ENCODE measurements at places on chromosomes 11 and 22.

GRCh38 chr11:73784080-73784634, 3.5 kb upstream of the MRPL48 start:
- DNase-seq: peak; percentile 12

DNA sequence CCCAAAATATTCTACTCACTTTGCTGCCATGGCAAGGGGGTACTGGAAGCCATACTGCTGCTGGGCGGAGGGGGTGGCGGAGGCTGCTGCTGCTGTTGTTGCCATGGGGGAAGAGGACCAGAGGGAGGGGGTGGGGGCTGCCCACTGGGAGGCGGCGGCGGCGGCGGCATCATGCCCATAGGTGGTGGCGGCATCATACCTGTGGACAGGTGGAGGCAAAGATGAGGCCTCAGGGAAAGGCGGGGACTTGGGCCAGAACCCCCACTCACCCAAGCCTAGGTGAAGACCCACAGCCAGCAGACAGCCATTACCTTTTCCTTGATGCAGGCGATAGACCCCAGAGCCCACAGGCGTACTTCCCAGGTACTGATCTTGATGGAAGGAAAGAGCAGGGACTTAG, 7.1 kb upstream of the PYGM start:
- DNase-seq: no peak

DNA sequence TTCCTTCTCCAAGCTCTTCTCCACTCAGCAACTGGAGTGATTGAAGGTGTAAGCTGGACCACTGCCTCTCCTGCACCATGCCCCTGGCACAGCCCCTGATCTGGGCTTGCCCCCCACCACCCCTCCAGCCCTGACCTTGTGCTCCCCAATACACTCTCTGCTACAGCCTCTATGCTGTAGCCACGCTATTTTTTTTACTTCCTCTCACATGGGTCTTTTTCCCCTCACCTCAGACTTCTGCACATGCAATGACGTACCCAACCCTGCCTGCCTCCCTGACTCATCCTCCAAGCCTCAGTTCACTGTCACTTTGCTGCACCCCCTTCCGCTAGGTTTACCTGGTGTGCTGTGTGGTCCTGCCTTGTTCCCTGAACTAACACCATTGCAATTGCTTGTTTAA, 9.0 kb downstream of the CSNK2A3 start:
- no peak for DNase-seq

GRCh38 chr22:35576671-35577070, 36.0 kb downstream of the RASD2 start:
- DNase-seq: no peak

DNA sequence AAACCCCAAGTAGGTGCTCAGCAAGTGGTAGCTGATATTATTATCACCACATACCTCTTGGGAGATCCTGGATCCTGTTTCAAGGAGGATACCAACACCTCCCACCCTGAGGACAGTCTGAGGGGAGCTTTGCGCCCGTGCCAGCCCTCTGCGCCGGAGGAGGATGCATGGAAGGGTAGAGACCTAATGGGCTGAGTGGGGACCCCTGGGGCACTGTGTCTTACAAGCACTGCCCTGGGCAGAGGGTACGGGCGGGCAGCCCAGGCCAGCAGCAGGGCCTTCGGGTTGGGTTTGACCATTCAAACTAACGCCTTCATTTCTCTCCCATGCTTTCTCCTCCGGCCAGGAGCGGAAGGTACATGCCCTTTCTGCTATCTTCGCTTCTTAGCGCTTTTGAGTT, 26.3 kb downstream of the MYBPC3 start:
- no peak for DNase-seq

- peak; percentile 58 for DNase-seq
These were observed 404 bp downstream of the DCHS1 start for GRCh38 chr11:6655020-6655789.

GRCh38 chr11:122902951-122903350, 20.4 kb downstream of the JHY start:
- no peak for DNase-seq

GRCh38 chr11:70473873-70474690, 75.8 kb downstream of the CTTN start:
- DNase-seq: no peak

DNA sequence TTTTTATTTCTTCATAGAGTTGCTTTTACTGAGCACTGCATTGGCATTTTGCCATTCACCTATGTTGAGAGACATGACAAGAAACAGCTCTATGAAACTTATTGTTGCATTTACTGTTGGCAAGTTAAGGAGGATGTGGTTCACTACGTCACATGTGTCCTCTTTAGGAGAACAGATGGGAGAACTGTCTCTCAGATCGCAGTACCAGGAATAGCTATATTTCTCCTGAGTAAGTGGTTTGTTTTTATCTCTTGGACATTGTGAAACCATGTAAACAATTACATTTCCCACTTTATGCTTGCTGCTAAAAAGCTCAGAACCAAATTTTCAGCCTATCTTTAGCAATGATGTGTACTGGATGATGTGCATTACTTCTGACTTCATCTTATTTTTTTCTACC, 34.8 kb upstream of the PSMA1 start:
- DNase-seq: no peak

DNA sequence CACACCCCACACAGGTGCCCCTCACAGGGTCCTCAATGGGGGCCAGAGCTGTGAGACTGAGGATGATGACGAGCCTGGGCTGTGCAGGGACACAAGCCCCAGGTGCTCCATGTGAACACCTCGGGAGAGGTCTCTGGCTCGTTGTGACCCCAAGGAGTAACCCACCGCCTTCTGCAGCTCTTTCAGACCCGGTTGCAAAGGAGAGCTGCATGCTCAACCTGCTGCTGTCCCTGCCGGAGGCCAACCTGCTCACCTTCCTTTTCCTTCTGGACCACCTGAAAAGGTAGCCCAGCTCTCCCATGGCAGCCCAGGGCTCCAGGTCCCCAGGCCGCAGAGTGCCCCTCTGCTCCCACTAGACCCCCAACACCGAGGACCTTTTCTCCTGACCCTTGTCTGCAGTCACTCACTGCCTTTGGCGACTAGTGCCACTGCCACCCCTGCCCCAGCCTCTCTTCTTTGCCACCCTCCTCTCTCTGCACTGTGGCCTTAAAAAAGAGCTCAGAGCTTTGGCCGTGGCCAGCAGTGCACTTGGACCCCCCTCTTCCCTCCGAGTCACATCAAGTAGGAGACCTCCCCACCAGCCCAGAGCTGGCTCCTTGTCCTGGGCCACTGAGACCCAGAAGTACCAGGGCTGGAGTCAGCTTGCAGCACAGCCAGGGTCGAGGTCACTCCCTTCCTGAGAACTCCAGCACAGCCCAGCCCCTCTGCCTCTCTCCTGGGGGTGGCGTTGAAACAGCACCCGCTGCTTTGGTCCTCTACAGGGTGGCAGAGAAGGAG, 133.7 kb downstream of the BCR start:
- DNase-seq: no peak

DNA sequence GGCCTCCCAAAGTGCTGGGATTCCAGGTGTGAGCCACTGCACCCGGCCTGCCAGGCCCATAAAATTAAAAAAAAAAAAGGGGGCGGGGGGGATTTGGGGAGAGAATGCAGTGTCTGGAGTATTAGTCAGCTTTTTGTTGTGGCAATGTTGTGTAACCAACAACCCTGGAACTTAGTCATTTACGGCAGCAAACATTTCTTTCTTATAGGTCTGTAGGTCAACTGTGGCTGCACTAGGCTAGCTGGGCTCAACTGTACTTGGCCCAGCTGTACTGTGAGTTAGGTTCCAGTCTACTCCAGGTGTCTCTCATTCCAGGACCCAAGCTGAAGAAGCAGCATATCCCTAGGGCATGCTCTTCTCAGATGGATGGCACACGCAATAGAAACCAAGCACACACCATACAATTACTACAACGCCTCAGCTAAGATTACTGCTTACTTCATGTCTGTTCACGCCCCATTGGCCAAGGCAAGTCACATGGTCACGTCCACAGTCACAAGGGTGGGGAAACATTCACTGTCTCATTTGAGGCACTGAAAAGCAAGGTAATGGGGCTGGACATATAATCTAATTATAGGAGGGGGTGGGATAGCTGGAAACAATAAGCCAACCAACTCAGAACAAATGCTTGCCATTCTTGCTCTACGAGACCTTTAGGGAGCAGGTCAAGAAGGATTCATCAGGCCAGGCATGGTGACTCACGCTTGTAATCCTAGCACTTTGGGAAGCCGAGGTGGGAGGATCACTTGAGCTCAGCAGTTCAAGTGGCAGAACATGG, 10.4 kb upstream of the SPINDOC start:
- peak; percentile 76 for DNase-seq

DNA sequence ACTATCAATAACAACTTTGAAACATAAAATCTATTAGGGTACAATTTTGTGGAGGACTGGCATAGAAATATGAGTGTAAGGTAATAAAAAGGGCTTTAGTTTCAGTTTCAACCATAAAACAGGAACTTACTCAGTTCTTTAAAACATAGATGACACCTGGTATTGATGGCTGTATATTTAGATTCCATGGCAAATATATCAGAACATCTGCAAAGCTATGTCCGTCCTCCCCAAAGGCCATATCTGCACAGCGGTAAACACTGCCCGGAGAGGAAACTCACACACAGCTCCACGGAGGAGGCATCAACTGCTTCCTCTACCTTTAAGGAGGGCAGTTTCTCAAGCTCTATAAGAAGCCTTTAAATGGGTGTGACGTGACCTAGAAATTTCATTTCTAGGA, 993.3 kb downstream of the BRD1 start:
- no peak for DNase-seq

- DNase-seq: peak; percentile 88
These were observed 7.0 kb downstream of the MMP3 start for GRCh38 chr11:102836290-102836875.

GRCh38 chr11:17221968-17222367, 14.2 kb upstream of the PIK3C2A start:
- peak; percentile 71 for DNase-seq

DNA sequence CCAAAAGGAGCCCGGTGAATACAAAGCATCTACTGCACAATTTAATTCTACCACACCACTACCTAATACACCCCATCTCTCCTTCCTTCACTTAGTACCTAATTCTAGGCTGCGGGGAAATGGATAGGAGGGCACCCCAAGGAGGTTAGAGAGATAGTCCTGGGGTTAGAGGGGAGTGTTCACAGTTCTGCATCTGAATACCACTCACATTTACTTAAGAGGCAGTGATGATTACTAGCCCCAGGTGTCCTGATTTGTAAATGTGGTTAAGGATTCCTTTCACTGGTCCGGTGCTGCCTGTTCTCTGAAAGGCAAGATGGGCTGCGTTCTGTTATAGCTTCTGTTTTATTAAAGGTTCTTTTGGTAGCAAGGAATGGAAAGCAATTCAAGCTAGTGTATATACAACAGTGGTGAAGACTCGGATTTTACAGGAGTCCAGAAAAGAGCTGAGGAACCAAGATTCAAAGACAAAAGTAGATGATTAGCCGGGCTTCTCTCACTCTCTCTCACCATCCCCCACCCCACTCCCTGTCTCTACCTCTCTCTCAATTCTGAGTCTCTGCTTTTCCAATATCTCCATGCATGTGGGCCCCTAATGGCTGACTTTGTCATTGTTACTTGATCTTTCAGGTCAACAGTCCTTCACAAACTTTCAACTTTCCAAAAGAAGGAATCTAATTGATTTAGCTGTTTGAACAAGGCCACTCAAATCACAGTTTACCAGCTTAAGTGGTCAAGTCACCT, 8.7 kb upstream of the KCNA4 start:
- no peak for DNase-seq

DNA sequence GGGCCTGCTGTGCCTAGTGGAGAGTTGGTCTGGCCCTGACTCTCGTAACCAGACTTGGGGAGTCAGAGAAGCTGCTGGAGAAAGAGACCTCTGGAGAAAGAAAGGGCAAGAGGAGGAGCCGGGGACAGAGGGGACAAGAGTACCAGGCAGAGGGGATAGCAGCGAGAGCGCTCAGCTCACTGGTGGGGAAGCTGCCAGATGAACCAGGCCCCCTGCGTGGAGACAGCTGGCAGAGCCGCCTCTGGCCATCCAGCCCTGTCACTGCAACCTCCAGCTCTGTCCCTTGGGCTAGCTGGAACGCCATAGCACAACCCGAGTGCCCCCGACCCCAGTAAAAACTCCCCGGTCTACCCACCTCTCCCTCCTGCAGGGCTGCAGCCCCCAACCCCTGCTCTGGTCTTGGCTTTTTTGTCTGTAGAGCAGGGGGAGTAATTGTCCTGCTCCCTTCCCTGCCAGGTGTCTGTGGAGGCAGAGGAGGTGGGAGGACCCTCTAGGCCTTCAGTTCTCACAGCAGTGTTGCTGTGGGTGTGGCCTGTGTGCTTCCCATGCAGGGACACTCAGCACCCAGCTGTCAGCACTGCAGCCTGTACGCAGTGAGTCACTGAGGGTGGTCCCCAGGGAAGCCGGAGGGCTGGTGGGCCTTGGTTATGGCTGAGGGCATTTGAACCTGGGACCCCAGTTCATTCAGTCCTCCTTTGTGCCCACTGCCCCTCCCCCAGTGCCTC, 4.8 kb upstream of the SUN2 start:
- DNase-seq: peak; percentile 52

All from GM23248 (cell line).